ENCODE measurements at places on chromosomes 4 and X.

- no peak for DNase-seq
Observed at GRCh38 chr4:98996056-98996764, 689 bp downstream of the METAP1 start.

DNA sequence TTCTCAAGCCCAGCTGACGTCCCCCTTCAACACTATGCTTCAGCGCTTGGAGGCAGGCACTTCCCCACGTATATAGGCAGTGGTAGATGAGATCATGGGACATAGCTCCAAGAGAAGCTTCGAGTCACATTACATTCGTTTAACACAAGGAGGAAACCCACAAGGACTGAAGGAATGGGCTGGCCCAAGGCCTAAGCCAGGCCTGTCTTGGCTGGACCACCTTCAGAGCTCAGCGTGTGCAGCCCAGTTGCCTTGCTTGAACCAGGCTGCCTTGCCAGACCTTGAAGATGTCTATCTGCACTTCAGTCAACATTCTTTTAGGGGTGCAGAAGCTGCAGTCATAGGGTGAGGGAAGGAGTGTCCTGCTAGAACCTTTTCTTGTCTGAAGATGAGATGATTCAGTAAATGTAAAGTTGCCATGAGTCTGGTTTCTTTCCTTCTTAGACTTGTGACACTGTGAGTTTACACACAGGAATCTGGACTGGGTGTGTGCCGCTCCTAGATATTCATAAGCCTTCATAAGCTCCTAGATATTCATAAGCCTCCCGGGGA, 144.1 kb upstream of the RBPJ start:
- no peak for DNase-seq

DNA sequence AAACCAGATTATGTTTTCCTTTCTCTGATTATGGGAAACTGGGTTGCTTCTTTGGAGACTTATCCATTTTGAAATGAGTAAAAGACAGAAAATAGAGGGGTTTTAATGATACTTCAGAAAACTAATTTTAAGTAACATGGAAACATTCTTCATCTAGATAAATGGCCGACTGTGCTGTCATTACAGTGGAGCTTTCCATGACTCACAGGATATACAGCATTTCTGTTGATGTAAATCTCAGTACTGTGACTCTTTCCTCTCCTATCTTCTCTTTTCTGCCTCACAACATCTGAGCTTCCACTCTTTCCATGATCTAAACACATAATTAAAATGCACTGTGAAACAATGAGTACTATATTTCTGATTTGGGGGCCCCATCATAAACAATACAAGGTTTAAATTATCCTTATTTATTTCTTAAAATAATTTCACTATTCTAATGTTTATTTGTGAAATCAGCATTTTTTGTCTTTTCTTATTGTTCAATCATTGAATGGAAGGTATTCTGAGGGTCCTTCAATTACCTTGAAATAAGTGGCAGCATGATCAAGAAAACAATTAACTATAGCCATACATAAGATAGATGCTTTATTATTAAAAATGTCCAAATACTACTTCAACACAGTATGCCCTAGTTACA, 19.3 kb downstream of the SEC24D start:
- no peak for DNase-seq

- DNase-seq, result no peak
Observed at GRCh38 chr4:173793937-173794510, 264.0 kb upstream of the HAND2 start.
